Skin of body (tissue), 3 donors: ENCODE measurements at places on chromosomes 12 and 14.

DNA sequence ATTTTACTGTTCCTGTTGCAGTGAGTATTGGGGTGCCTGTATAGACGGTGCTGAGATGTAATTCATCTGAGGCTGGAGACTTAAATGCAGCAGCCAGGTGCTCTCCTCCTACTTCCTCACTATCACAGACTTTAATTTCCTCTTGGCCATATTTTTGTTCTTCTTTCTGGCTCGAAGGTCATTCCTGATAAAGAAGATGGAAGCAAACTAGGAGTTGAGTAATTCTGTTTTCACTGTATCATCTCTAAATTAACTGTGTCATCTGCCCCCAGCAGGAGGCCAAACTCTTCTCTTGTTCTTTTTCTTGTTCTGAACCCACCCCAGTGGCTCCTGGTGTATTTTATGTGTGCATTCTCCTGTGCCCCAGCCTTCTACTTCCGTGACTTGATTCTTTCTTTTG is 141.7 kb upstream of the ARHGAP5 start:
- DNase-seq: no peak

- DNase-seq: no peak
These were observed 404.1 kb downstream of the ADAMTS20 start for GRCh38 chr12:43147878-43148277.

DNA sequence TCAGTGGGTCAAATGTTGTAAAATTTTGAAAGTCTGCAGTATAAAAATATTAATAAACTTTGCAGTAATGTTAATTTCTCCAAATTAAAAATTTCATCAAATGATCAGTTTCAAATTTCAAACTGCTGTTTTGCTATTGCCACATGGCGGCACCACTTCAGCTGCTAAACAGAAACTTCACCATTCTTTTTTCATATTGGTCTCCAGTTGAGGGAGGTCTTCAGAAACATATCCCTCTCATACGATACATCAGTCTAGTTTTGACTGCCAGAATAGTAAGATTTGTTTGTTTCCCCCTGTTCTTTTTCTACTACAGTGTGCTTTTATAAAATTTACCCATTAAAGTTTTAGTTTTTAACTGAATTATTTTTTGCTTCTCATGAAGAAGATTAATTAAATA is 4.2 kb upstream of the TRHDE start:
- DNase-seq: no peak

DNA sequence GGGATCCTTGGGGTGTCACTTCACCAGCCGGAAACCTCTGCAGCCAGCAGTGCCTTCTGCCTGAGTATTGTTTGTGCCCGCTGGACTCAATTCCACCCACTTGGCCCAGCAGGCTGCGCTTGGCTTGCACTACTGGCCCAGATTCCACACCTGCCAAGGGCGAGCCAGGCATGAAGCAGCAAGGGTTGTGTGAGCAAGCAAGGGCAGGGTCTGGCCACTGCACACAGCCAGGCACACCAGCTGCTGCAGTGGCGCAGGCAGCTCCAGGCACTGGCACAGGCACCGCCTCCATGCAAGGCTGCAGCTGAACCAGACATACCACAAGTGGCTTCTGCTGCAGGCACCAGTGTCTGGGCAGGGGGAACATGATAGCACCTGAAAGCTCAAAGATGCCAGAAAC is 99.5 kb downstream of the NUAK1 start:
- DNase-seq: no peak

DNA sequence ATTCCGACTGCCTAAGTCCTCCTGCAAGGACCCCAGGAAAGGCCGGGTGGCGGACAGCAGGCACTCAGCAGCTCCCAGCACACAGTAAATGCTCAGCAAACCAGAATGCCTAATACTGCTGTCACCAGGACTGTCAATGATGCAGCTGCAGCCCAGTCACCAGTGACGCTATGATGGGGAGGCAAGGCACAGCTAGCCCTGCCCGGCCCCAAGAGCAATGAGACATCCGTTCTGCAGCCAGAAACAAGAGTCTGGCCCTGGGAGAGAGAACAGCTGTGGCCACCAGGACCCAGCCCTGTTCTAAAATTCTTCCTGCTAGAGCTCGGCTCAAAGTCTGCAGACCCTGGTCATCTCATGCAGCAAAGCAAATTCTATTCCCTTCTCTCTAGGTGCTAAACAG is 69.8 kb downstream of the NCOR2 start:
- peak; percentile 49 for DNase-seq

- no peak for DNase-seq
These were observed 18.9 kb downstream of the BICD1 start for GRCh38 chr12:32125455-32126084.

GRCh38 chr12:65935906-65936901 is 111.9 kb downstream of the HMGA2 start:
- peak; percentile 31 for DNase-seq

DNA sequence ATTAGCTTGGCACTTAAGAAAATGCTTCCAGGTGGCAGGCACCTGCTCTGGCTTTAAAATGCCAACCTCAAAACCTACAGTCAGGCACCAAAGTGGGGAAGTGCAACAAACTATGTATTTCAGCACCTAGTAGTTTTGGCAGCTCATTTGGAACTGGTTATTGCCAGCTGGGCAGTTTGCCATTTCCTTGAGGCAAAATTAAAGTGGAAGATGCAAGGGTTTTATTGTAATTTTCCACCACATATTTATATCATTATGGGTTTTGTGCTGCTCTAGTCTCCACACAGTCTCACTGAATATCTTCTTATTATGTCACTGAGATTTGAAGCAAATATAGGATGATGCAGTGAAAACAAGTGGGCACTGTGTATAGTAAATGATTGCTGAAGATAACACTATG is 117.0 kb downstream of the PRKD1 start:
- DNase-seq: no peak

DNA sequence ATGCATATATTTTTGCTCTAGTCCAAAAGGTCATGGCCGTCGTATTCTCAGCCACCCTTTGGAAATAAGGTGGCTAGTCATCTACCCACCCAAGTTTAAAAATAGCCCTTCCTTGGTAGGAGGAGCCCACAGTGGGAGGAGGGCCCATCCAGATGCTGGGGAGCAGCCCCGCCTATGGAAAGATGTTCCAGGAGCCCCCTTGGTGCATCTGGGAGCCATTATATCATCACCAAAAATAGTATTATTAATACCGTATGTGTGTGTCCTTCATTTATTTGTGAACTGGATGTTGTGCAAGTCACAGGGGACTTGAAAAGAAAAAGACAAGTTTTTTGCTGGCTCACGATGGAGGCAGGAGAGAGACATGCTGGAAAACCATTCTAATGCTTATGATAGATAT is 34.0 kb downstream of the EMP1 start:
- DNase-seq: peak; percentile 86

DNA sequence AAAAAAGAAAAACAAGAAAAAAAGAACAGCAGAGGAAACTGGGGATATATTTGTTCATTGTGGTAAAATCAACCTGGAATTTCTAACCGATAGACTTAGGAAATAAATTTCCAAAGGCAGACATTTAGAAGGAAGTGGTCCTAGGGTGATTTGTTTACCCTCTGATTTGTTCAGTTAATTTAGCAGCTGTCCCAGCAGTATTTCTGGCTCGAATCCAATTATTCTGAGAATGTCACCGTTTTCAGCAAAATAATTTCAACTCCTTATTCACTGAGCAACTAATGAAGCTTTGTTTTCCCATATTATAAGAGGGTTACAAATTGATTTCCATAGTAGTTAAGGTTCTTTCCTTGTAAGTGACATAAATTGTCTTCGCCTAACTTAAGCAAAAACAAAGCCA is 285.2 kb upstream of the SYT10 start:
- DNase-seq: no peak

GRCh38 chr12:52043386-52044212 is 7.6 kb upstream of the NR4A1 start:
- no peak for DNase-seq
